Skin of body (tissue), 3 donors: ENCODE measurements at places on chromosomes 7 and 10. TPM values are rescaled to one million over a fixed set of nuclear protein-coding genes. Genes with fewer than 3 reads are reported as not detected.

The AGAP4 gene
- 11.7 TPM for total RNA-seq

The TBXAS1 gene
- 6.2 TPM for total RNA-seq

The ASB15 gene
- 0.59 TPM for total RNA-seq

The ANLN gene
- total RNA-seq = 25.6 TPM

The MYH16 gene
- not detected for total RNA-seq

The PTPRN2 gene
- 0.99 TPM for total RNA-seq

The RBP3 gene
- total RNA-seq = not detected

The CFTR gene
- total RNA-seq = 1.2 TPM

The NKX6-2 gene
- not detected for total RNA-seq
